Germinal center (tissue), 1 donor: ENCODE measurements at places on chromosomes 12 and 14.

GRCh38 chr12:2267703-2268470, 215.1 kb downstream of the CACNA1C start:
- no peak for DNase-seq

GRCh38 chr14:76227450-76228050, 75.8 kb downstream of the GPATCH2L start:
- DNase-seq = no peak

DNA sequence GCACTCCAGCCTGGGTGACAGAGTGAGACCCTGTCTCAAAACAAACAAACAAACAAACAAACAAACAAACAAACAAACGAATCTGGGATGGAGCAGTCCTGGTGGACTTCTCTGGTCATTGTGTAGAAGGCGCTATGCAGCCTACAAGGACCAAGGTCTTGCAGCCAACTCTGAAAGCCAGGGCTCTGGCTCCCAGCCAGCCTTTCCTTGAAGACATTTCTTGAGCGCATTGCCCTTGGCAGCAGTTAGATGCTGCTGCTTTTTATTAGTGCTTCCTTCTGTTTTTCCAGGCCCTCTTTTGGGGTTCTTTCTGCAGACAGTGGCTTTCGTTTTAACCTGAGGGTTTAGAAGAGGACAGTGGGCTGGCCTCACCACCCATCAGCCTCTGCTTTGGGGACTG, 20.2 kb downstream of the CCDC177 start:
- no peak for DNase-seq

DNA sequence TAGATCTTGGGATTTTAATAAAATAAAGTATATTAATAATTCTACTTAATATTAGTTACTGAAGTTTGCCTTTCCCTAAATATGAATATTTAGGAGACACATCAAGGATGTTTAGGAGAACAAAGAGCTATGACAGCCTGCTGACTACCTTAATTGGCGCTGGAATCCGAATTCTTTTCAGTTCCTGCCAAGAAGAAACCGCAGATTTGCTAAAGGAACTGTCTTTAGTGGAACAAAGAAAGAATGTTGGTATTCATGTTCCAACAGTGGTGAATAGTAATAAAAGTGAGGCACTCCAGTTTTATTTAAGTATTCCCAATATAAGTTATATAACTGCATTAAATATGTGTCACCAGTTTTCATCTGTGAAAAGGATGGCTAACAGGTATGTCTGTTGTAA, 54.5 kb downstream of the MIS18BP1 start:
- DNase-seq = no peak
